ENCODE measurements at places on chromosomes 2 and 18.
A peak's percentile ranks its signal among the peaks of the same experiment; 100 is the strongest.

GRCh38 chr18:46050268-46050667 lies 21.8 kb downstream of the PSTPIP2 start:
- DNase-seq: no peak

- DNase-seq: peak; percentile 43
These were observed 20.0 kb upstream of the ITGAV start for GRCh38 chr2:186569897-186570296.

- no peak for DNase-seq
These were observed 33.6 kb downstream of the CHRNA1 start for GRCh38 chr2:174730698-174731018.

DNA sequence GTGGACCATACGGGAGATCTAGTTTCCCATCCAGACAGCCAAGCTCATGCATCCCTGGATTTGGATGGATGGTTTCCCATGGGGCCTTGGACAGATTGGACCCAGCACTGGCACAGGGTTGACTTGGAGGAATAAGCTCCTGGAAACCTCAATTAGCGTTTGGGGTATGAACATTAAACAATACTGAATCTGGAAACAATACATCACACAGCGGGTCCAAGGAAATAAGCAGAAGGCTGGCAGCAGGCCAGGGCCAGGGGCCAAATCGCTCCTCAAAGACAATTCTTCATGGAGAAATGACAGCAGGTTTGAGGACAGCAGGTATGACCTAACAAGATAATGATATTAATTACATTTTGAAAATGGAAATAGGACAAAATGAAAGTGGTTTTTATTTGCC lies 540.6 kb downstream of the RIT2 start:
- DNase-seq: peak; percentile 96

DNA sequence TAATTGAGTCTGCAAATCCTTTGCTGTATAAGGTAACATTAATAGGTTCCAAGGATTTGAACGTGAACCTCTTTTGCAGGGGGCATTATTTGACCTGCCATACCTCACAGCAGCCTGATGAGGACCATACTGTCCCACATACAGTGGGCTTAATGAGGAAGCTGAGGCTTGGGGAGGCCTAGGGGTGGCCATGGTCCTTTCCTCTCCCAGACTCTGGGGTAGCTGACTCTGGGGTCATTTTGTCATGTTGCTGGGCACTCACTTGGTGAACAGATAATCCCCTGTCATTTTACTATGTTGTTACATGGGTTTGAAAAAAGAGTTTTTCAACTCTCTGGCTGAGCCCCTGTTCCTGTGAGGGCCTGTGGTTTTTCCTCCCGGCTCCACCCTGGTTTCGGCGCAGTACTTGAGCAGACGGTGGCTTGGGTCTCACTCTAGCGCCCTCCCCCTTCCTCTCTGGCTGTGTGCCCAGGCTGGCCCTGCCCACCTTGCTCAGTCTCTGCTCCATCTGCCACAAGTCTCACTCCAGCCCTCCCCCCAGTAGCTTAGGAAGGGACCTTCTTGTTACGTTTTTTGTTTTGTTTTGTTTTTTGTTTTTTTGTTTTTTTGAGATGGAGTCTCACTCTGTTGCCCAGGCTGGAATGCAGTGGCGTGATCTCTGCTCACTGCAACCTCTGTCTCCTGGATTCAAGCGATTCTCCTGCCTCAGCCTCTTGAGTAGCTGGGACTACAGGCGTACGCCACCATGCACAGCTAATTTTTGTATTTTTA lies 21.0 kb downstream of the INPP4A start:
- peak; percentile 86 for DNase-seq

DNA sequence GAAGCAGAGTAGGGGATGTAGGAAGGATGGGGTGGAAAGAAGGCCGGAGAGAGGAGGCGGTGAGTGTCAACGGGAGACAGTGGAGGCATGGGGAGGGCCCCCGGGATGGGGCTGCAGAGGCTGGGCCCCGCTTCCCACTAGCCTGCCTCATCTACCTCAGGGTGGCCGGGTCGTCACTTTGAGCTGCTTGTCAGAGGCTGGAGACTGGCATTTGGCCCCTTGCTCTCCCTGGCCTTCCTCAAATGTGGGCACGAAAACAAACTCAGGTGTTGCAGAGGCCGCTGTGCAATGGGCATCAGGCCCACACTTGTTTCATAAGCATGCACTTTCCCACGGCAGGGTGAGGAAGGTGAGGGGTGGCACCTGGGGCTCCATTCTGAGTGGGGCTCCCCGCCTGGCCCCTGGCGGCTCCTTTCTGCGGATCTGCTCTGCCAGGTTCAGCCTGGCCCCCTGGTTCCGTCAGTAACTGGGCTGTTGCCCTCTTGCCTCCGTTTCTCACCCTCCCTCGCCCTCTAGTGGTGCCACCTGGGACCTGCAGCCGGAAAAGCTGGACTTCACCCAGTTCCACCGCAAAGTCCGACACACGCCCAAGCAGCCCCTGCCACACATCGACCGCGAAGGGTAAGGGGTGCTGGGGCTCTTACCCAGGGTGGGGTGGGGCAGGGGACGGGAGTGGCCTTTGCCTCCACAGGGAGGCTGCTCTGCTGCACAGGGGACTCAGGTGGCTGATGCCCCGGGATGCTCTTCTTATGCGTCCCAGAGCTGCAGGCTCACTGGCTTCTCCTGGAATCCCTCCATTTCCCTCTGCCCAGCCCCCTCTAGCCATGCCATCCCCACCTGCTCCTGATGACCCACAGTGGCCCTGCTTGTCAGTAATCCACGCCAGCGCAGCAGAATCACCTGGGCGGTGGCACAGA lies 125.4 kb downstream of the CTIF start:
- DNase-seq: peak; percentile 6

DNA sequence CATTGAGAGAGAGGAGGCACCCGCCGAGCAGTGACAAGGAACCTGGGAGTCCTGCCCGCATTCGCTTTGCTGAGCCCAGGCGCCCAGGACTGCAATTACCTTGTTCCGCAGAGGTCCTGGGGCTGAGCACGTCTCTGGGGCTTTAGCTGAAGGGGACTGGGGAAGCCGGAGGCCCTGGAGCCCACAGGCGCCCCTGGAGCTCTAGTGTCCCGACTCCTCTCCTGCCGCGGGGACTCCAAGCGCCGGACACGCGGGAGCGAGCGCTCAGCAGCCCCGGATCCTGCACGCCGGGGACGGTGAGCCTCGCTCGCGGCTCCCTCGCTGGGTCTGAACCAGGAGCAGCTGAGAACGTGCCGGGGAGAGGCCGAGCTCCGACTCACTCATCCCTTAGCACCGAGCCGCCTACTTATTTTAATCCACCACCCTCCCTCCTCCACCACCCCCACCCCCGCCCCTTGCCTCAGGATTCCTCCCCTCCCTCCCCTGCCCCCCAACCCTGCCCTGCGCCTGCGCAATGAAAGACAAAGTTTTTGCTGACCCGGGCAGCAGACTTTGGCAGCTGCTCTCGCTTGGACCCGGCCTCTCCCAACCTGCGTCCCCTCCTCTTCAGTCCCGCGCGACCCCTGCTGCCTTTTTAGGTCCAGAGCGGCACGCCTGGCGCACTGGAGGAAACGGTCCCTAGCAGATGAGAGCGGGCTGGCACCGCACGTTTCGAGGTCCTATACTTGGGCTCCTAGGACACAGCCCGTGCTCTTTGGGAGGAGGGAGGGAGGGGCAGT lies at the start of gene OSR1:
Gene OSR1, minus strand, starts transcription at position 382 of the 779 bp plus-strand sequence. CDS start 4,818 bp downstream, outside the sequence.
- DNase-seq: no peak
